Stimulated activated CD4-positive, alpha-beta T cell treated with anti-CD3 and anti-CD28 coated beads, TNF-alpha, amount 100 ng/mL, for 1 hour (primary cell): ENCODE measurements at places on chromosomes 16 and 17.

- DNase-seq = peak; percentile 1
Observed at GRCh38 chr16:48318630-48319029, 66.6 kb downstream of the SIAH1 start.

DNA sequence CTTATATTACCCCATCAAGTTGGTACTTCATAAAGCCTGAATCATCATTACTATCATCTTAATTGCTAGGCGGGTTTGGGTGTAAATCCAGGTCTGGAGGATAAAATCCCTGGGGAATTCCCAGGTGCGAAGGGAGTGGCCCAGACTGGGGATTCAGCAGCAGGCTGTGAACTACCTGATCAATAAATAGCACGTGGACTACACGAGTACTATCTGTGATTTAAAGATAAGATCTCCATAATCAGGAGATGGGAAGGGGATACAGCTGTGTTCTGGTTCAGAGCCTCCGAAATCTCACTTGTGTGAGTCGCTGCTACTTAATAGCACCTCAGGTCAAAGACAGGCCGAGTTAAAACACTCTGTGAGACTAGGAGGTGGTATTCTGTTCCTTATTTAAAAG lies 512.6 kb upstream of the ZFHX3 start:
- DNase-seq = no peak

GRCh38 chr16:525123-525519 lies 2.4 kb upstream of the CAPN15 start:
- no peak for DNase-seq

DNA sequence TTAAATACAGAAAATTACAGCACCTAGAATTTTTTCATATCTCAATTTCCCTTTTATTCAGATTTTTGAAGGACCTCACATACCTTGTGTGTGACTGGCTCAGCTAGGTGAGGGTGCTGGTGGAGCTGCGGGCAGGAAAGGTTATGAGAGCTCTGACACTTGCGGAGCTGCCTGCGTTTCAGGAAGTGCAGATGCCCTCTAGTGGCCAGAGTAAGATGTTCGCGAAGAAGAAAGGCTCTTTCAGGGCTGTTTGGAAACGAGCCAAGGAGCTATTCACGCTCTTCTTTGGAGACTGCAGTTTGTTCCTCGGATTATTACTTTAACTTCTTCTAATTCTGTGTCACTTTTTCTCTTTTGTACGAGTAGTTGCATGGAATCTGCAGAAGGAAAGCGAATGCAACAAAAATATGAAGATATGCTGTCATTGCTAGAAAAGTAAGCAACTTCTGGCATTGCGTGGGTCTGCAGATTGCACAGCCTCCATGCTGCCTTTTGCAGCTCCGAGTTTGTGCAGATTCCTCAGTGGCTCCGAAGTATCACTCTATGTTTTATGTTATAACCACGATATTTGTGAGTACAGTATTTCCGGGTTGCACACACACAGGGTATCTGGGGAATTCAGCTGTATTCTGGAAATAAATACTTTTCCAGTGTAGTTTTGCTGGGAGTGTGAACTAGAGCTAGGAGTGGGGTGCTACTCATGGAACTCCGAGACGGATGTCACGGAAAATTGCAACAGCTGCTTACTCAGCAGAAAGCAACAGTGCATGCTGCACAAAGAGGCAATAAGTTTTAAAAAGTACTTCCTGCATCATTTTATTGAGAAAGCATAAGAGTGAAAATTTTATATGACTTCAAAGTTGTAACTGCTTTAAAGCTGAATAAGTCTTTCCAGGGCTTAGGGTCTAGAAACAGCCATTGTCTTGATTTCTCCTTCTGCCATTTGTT lies 46.3 kb downstream of the DNAH9 start:
- no peak for DNase-seq

GRCh38 chr16:4019371-4019791 lies 96.9 kb downstream of the ADCY9 start:
- no peak for DNase-seq

GRCh38 chr17:60443713-60444112 lies 21.4 kb downstream of the CHCT1 start:
- DNase-seq = no peak

GRCh38 chr17:1714427-1714979 lies 4.3 kb upstream of the TLCD2 start:
- no peak for DNase-seq

DNA sequence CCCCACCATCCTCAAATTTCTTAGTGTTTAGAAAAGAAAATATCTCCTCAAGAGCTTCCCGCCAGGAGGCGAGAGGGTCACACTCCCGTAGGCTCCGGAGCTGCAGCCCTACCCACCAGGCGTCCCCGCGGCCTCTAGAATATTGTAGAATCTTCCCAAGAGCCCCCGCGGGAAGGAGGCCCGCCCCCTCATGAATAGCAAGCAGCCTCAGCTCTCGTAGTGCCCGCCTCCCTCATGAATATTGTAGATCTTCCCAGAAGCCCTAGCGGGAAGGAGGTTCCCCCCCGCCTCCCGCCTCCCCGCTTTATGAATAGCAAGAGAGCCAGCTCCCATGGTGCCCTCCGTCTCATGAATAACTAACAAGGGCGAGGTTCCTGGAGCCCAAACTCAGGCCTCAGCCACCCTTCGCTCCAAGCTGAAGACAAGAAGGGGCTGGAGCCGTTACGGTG lies at the start of gene FBXO47:
FBXO47 (minus strand) TSS at position 114 of the 449 bp plus-strand sequence. CDS start 4,378 bp downstream, outside the sequence.
- DNase-seq = peak; percentile 57

- no peak for DNase-seq
Observed at GRCh38 chr16:7271486-7271885, 61.2 kb upstream of the RBFOX1 start.

DNA sequence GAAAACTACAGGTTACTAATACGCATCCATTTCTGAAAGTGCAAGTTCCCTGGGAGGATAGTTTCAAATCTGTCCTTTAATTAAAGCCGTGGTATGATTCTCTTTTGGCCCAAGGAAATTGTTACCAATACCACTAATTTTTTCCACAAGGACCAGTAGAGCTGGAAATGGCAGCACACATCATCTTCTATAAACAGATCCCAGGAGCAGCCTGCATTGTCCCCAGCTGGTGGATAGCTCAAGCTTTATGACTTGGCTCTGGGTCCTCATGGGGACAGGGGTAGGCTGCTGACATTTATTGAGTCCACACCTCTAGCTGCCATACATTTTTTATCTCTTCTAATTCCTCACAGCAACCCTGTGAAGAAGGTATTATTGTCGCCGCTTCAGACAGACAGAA lies 35.8 kb upstream of the BHLHA9 start:
- no peak for DNase-seq

GRCh38 chr17:75876938-75877751 lies 1.2 kb downstream of the TRIM47 start:
- no peak for DNase-seq

DNA sequence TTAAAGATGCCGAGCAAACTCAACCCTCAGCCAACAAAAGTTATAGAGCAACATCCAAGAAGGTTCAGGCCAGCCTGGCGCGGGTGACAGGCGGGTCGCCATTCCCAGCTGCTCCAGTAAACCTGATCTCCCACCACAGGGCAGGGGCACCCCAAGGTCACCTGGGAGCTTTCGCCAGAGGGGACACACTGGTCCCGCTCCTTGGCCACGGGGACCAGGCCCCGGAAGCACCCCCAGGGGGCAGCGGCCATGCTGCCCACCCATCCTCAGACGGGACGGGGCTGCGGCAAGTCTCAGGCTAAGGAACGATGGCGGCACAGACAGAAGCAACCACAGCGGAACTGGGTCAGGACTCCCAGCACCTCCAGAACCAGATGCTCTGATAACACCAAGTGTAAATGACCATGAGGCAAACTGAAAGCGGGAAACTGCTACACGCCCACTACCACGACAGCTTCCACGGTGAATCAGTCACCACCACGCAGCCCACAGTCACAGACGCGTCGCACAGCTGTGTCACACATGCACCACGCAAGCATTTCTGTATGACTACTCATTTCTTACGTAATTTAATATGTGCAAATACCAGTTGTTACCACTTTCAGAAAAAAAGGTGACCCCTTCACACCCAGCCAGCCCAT lies 14.1 kb upstream of the CCDC154 start:
- no peak for DNase-seq

GRCh38 chr17:63988741-63989621 lies 9.2 kb upstream of the PRR29 start:
- no peak for DNase-seq

- DNase-seq = no peak
Observed at GRCh38 chr17:33976831-33977230, 278.3 kb upstream of the CCL2 start.

DNA sequence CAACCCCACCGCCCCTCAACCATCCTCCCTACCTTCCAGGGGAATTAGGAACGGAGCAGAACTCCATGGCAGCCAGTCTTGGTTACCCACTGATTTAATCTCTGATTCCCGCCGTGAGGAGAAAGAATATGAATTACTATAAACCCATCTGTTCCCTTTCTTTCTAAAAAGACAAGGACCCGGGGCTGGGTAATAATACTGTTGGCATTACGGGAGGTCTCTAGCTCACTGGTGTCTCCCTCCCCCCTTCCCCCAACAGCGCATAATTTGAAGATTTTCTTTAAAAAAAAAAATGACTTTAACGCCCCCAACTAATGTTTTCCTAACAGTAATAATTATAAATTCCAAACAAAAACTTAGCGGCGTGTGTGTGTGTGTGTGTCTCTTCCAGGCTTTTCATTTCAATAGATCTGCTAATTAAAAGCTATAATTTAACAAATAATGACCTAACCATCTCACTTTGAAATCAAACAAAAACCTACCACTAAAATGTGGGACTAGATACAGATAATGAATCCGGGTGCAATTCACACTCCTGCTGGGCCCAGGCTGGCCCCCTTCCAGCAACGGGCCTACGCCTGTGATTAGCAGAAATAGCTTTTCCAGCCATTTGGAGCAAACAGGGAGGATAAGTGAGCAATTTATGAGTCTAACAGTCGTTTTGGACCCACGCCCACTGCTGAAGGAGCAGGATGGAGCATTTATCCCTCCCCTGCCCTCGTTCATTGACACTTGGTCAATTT lies 18.2 kb upstream of the BHLHA9 start:
- DNase-seq = no peak

GRCh38 chr17:66957951-66958579 lies 6.4 kb upstream of the CACNG4 start:
- no peak for DNase-seq

DNA sequence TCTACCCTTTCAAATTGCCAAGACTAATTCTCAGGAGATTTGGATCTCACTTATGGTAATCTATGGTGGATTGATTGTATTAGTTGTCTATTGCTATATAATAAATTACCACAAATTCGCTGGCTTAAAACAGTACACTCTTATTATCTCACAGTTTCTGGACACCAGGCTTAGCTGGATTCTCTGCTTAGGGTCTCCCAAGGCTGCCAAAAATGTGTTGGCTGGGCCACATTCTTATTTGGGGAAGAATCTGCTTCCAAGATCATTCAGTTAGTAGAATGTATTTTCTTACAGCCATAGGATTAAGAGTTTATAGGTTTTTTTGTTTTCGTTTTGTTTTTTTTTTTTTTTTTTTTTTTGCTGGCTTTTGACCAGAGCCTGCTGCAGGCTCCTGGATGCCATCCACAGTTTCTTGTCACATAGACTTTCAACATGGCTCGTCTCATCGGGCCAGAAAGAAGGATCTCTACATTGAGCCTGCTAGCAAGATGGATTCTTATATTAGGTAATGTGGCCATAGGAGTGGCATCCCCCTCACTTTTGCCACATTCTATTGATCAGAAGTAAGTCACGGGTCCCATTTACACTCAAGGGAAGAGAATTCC lies 415.3 kb downstream of the KIF2B start:
- DNase-seq = no peak

- DNase-seq = no peak
Observed at GRCh38 chr17:66547151-66547865, 244.9 kb downstream of the PRKCA start.

- DNase-seq = no peak
Observed at GRCh38 chr16:50308237-50308965, 42.0 kb downstream of the ADCY7 start.

DNA sequence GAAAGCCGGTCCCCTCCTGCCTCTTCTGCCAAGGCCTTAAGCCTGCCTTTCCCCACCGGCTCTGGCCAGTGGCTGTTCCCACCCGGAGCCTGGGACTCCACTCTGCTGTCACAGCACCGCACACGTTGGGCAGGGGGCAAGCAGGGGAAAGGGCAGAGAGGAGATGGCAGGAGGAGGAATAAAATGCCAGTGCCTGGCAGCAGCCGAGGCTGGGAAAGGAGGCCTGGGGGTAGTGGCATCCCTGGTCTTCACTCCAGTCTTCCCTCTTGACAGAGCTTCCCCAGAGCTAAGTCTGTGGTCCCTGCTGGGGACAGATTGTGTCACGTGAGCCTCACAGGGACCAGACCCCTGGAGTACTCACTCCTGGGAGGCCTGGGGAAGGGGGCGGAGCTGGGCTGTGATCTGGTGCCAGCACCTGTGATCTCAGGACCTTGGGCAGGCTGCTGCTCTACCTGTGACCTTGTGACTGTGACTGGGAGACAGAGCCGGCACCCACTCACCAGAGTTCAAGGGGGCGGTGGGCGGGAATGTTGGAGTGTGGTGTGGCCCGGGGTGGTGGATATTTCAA lies 97.2 kb upstream of the GSE1 start:
- DNase-seq = no peak

DNA sequence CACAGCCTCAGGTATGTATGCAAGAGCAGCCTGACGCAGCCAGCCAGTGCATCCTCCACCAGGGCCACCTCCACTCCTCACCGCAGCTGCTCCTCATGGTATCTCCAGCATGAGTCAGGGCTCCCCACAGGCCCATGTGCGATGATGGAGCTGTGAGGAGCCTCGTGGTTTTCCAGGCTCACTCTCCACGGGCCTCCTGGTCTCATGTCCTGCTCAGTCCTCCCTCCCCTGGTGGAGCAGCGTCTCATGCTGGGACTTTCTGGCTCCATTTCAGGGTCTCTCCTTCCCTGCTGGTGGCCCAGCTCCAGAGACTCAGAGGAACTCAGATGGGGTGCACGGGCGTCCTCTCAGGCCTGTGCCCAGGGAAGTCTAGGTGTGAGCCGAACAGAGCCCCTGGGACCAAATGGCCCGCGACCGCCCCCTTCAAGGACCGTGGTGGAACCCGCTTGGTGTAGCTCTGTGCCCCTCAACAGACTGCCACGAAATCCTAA lies 70.4 kb downstream of the METRNL start:
- DNase-seq = no peak

- DNase-seq = no peak
Observed at GRCh38 chr17:79305768-79306423, 231.3 kb downstream of the ENGASE start.

GRCh38 chr17:64749306-64749705 lies 87.2 kb upstream of the SMURF2 start:
- no peak for DNase-seq

- DNase-seq = no peak
Observed at GRCh38 chr17:80942423-80943345, 49.0 kb upstream of the CHMP6 start.

GRCh38 chr16:14470788-14471187 lies 159.3 kb downstream of the PARN start:
- no peak for DNase-seq

DNA sequence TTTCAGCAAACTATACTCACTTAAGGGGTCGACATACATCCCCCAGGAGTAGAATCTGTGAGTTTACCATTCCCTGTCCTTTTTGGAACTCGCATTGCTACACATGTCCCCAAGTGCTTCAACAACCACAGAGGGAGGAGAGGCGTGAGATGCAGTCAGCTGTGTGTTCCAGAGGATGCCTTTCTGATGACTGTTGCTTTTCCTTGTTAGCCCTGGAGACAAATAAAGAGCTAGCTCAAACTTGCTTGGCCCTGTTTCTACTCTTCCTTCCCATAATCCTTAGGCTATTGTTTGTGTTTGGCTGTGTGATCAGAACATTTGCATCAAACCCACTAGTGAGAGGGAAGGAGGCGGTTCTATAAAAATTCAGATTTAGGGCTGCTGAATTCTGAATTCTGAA lies 264.0 kb downstream of the ENGASE start:
- no peak for DNase-seq

- no peak for DNase-seq
Observed at GRCh38 chr17:29176558-29177351, 3.4 kb downstream of the MYO18A start.
